ENCODE measurements at places on chromosomes 7 and 10. TPM values are rescaled to one million over a fixed set of nuclear protein-coding genes. Genes with fewer than 3 reads are reported as not detected.

GRCh38 chr10:29319205-29319781, 30.4 kb downstream of the LYZL1 start:
- H3K27me3 ChIP-seq = peaks cover 12% of the 10 kb centered on the region
- peaks cover 6% of the 10 kb centered on the region for H3K4me1 ChIP-seq

DNA sequence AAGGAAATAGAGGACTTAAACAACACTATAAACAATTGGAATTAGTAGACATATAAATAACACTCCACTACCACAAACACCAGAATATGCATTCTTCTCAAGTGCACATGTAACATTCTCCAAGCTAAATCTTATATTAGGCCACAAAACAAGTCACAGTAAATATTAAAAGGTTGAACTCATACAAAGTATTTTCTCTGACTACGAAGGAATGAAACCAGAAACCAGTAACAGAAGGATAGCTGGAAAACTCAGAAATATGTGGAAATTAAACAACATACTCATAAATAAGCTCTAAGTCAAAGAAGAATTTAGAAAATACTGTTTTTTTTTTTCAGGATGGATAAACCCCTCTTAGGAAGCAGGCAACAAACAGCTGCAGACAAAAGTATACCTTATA, 77.4 kb upstream of the IGFBP3 start:
- DNase-seq = no peak
- H3K27me3 ChIP-seq = no peaks in the 10 kb centered on the region
- no peaks in the 10 kb centered on the region for H3K4me1 ChIP-seq
- no peak overlapping the region for H3K27ac ChIP-seq
- no peak overlapping the region for H3K4me3 ChIP-seq
- H3K36me3 ChIP-seq = peaks cover 17% of the 10 kb centered on the region

- no peaks in the 10 kb centered on the region for H3K36me3 ChIP-seq
- no peak for DNase-seq
- H3K27ac ChIP-seq = no peak overlapping the region
Measured at GRCh38 chr7:90266808-90267207, 21.8 kb downstream of the CFAP69 start.

GRCh38 chr10:8513155-8514147, 459.0 kb downstream of the GATA3 start:
- no peak overlapping the region for H3K4me3 ChIP-seq
- DNase-seq = no peak
- H3K27ac ChIP-seq = no peak overlapping the region
- H3K27me3 ChIP-seq = peaks cover 8% of the 10 kb centered on the region
- H3K4me1 ChIP-seq = no peaks in the 10 kb centered on the region

- peak overlapping the region; percentile 80 for H3K27ac ChIP-seq
- H3K36me3 ChIP-seq = no peaks in the 10 kb centered on the region
- H3K4me1 ChIP-seq = peaks cover 23% of the 10 kb centered on the region
Measured at GRCh38 chr10:86536294-86536861, 14.8 kb upstream of the WAPL start.

- no peak overlapping the region for H3K4me3 ChIP-seq
- no peaks in the 10 kb centered on the region for H3K4me1 ChIP-seq
- peaks cover 7% of the 10 kb centered on the region for H3K27me3 ChIP-seq
- no peak for DNase-seq
- H3K36me3 ChIP-seq = no peaks in the 10 kb centered on the region
- H3K27ac ChIP-seq = no peak overlapping the region
Measured at GRCh38 chr10:62926407-62926806, 110.2 kb upstream of the EGR2 start.

The GATA3 gene
- 24.4 TPM for total RNA-seq

GRCh38 chr10:77834943-77835668, 91.4 kb downstream of the DLG5 start:
- peaks cover 8% of the 10 kb centered on the region for H3K4me1 ChIP-seq
- no peaks in the 10 kb centered on the region for H3K27me3 ChIP-seq

The COL28A1 gene
- total RNA-seq = not detected

DNA sequence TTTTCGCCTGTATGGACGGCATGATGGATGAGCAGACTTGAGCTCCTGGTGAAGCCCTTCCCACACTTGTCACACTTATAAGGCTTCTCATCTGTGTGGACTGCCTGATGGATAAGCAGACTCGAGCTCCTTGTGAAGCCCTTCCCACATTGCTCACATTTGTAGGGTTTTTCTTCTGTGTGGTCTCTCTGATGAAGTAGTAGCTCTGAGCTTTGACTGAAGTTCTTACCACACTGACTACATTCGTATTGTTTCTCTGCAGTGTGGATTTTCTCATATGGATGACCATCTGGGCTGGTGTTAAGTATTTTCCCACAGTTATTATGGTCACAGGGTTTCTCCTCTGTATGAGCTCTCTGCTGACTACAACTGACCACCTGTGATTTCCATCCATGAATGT, 17.2 kb downstream of the ZNF239 start:
- H3K4me1 ChIP-seq = no peaks in the 10 kb centered on the region
- H3K27me3 ChIP-seq = no peaks in the 10 kb centered on the region
- peaks cover 68% of the 10 kb centered on the region for H3K36me3 ChIP-seq
- no peak overlapping the region for H3K27ac ChIP-seq

DNA sequence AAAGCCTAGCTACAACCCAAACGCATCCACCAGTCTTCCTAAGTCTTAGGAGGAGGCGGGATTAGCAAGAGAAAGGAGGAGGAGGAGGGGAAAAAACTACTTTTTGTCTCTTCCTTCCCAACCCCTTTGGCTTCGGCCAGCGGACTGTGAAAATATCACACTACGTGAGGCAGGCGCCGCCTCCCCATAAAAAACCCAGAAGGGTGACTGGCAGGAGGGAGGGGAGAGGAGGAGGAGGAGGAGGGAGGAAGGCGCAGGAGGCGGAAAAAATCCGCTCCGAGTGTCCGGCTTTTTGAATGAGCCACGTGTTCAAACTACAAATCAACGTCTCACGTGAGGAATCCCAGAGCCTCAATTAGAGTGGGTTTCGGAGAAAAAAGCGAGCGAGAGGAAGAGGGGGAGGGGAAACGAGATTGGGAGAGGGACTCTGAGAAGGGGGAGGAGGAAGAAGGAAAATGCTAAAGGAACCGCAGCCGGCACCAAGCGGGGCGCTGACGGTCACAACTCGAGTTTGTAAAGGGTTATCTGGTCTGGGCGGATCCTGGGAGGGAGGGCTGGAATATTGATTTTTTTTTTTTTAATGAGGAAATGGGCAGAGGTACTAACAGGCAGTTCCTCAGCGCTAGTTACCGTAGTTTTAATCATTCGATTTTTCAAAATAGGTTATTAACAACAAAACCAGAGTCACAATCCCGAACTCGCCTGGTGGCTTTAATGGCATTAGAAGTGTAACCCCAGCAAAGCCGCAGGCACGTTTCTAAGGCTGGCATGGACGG, at the start of gene IGF2BP3:
IGF2BP3 (minus strand) TSS at position 162 of the 776 bp plus-strand sequence. CDS start 381 bp downstream, outside the sequence.
- H3K27ac ChIP-seq = peak within 1 kb of the TSS; percentile 66
- peaks cover 63% of the 10 kb centered on the region for H3K27me3 ChIP-seq
- peak within 1 kb of the TSS; percentile 76 for H3K4me3 ChIP-seq
- DNase-seq = peak; percentile 48
- H3K36me3 ChIP-seq = no peaks in the 10 kb centered on the region

- no peak for DNase-seq
- H3K4me3 ChIP-seq = no peak overlapping the region
- no peaks in the 10 kb centered on the region for H3K36me3 ChIP-seq
- no peaks in the 10 kb centered on the region for H3K4me1 ChIP-seq
- peaks cover 10% of the 10 kb centered on the region for H3K27me3 ChIP-seq
Measured at GRCh38 chr7:138116141-138116540, 39.9 kb downstream of the AKR1D1 start.

DNA sequence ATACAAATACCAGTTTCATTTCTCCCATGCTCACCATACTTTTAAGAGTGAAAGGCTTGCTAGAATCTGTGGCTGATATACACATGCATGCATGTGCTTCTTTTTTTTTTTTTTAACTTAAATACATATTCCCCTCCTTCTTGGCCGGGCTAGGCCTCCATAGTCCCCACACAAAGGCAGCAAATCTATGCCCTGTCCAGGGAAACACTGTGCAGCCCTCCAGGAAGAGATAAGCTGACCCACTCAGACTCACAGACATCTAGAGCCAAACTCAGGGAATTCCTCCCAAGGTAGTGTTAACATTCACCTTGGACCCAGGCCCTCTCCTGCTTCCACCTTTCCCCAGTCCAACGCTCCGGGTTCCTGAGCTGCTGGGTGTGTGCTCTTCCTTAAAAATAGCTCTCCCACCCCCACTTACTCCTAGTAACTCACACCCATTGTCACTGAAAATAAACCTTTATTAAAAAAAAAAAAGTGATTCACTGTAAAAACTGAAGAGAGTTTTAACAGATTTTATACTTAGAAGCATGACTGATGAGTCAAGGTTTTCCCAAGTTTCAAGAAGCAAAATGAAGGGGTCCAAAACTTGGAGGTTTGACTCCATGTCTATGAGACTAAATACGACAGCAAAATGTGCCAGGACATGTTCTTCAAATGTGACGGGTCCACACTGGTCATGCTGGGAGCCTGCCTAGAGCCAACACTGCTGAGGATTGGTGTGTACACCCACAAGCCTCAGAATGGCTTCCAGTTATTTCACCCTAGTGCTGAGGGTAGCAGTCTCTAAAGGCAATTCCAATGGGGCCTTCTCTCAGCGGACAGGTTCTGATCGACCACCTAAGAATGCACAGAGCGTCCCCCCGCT, 159.5 kb downstream of the GLI3 start:
- no peak overlapping the region for H3K27ac ChIP-seq
- DNase-seq = no peak
- H3K4me3 ChIP-seq = no peak overlapping the region

DNA sequence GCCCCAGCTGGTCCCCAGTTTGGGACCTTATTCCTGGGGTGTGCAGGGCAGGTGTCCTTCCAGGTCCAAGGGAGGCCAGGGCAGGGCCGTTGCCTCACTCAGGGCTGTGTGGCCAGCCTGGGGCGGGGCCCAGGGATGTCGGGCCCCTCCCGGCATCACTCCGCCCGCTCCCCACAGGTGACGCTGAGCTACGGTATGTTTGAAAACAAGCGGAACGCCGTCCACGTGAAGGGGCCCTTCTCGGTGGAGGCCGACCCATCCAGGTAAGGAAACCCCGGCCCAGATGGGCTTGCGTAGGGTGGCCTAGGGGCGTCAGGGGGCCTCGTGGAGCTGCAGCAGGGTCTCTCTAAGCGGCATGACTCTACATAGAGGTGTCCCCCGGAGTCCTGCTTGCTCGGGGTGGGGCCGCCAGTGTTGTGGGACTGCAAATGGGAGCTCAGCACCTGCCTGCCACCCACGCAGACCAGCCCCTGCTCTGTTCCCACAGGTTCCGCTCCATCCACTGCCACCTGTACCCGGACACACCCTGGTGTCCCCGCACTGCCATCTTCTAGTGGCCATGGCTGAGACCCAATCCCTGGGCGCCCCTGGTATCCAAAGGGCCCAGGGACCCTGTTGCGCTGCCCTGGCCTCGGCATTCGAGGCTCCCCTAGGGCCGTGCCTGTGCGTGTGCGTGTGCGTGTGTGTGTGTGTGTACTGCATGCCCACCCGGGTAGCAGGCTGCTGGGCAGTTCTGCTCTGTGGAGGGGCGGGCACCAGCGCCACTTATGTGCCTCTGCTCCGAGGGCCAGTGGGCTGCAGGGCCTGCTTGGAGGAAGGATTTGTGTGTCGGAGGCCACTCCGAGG, 7.3 kb downstream of the LFNG start:
- H3K27me3 ChIP-seq = no peaks in the 10 kb centered on the region
- peaks cover 30% of the 10 kb centered on the region for H3K36me3 ChIP-seq
- H3K27ac ChIP-seq = no peak overlapping the region
- no peak overlapping the region for H3K4me3 ChIP-seq

GRCh38 chr7:16399265-16399831, 22.0 kb downstream of the CRPPA start:
- no peak overlapping the region for H3K27ac ChIP-seq
- H3K4me1 ChIP-seq = peaks cover 3% of the 10 kb centered on the region
- no peak overlapping the region for H3K4me3 ChIP-seq
- H3K27me3 ChIP-seq = no peaks in the 10 kb centered on the region
- H3K36me3 ChIP-seq = peaks cover 44% of the 10 kb centered on the region

DNA sequence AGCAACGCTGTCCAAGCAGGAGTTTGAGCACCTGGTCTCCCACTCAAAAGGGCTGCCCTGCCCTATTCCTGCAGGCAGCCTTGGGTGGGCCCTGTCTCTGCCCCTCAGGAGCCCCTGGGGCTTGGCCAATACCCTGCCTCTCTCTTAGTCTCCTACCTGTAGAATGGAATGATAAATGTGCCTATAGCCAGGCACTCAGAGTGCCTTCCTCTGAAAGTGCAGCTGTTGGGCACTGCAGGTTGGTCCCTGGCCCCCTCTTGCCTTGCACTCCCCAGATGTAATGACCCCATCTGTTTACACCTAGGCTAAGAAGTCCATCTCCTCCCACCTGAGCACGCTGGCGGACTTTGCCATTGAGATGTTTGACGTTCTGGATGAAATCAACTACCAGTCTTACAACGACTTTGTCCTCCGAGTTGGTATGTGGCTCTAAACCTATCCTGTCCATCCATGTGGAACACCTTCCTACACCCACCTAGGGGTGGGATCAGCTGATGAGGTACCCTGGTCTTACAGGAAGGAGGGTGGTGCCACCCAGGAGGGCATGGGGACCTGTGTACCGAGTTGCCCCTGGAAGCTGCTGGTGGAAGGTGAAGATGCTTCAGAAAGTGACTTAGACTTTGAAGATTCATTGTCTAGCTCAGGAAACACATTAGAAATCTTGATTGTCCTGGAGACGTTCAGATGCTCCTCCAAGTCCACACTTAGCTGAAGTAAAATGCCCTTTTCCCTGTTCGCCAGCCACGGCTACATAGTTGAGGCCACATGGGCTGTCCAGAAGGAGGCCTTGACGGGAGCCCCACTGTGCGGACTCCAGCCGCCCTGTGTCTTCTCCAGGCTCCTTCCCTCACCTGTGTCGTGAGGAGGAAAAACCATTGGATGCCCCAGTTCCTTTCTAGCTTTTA, 134.1 kb downstream of the ADCY1 start:
- no peaks in the 10 kb centered on the region for H3K4me1 ChIP-seq
- no peak overlapping the region for H3K4me3 ChIP-seq
- peaks cover 4% of the 10 kb centered on the region for H3K27me3 ChIP-seq
- H3K27ac ChIP-seq = no peak overlapping the region

DNA sequence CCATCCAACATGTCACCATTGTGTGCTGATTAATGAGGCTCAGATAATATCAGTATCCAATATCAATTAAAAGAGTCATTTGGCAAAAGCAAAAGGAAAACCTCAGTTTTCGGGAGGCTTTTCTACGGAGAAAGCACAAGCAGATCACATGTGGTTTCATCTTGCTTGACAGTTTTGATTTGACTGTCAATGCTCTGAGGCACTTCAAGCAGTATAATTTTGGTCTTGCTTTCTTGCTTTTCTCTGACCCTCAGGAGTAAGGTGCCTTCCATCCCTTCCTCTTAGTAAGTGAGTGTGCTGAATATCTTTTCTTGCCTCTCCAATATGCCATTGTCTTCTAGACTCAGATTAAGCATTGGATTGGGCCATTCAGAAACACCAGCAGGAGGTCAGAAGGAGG, 115.5 kb upstream of the CALCR start:
- H3K4me3 ChIP-seq = no peak overlapping the region
- H3K4me1 ChIP-seq = no peaks in the 10 kb centered on the region
- H3K27me3 ChIP-seq = peaks cover 2% of the 10 kb centered on the region
- H3K27ac ChIP-seq = no peak overlapping the region
- no peak for DNase-seq

- no peaks in the 10 kb centered on the region for H3K27me3 ChIP-seq
- H3K4me1 ChIP-seq = no peaks in the 10 kb centered on the region
- no peak overlapping the region for H3K27ac ChIP-seq
- no peaks in the 10 kb centered on the region for H3K36me3 ChIP-seq
- DNase-seq = no peak
Measured at GRCh38 chr10:60430017-60430416, 40.3 kb upstream of the ANK3 start.

- peaks cover 30% of the 10 kb centered on the region for H3K4me1 ChIP-seq
- DNase-seq = peak; percentile 47
- peaks cover 17% of the 10 kb centered on the region for H3K36me3 ChIP-seq
Measured at GRCh38 chr10:22713853-22714478, 412 bp downstream of the PIP4K2A start.

The PRF1 gene
- total RNA-seq = 107 TPM
